ENCODE measurements at places on chromosomes 6 and 20. TPM values are rescaled to one million over a fixed set of nuclear protein-coding genes. Genes with fewer than 3 reads are reported as not detected.

GRCh38 chr20:60381643-60382400 is 423.6 kb downstream of the CDH26 start:
- DNase-seq = no peak

- DNase-seq = no peak
Measured at GRCh38 chr20:5608104-5608441, 142.1 kb upstream of the SHLD1 start.

DNA sequence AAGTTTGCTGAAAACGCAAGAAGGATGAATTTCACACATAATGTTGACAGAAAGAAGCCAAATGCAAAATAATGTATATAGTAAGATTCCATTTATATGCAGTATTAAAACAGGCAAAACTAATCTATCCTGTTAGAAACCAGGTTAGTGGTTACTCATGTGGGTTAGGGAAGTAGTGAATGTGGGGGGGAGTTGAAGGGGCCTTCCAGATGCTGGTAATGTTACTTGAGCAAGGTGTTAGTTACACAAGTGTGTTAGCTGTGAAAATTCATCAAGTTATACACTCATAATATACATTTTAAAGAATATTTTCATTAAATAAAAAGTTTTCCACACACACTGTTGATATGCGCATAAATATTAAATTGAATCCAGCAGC is 29.8 kb downstream of the USP45 start:
- no peak for DNase-seq

DNA sequence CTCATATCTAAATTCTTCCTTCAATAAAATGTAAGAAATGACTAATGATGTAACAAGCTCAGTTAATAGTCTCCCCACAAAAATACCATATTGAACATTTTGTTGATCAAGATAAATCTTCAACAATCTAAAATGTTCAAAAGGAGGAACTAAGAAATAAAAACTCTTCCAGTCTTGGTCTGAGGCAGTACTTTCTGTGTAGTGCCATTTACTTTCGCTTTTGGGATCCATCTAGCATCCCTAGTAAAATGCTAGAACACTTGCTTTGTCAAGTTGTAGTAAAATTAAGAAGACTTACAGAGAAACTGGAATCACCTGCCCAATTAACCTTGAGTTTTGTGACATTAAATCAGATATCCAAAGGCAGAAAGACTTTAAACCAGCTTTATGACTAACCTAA is 246.4 kb downstream of the KHDRBS2 start:
- no peak for DNase-seq

GRCh38 chr6:140070846-140071473 is 696.5 kb upstream of the CITED2 start:
- peak; percentile 26 for DNase-seq

- peak; percentile 60 for DNase-seq
Measured at GRCh38 chr20:57396984-57397692, 5.9 kb downstream of the RBM38 start.

- peak; percentile 24 for DNase-seq
Measured at GRCh38 chr6:142871910-142872331, 73.1 kb downstream of the HIVEP2 start.

DNA sequence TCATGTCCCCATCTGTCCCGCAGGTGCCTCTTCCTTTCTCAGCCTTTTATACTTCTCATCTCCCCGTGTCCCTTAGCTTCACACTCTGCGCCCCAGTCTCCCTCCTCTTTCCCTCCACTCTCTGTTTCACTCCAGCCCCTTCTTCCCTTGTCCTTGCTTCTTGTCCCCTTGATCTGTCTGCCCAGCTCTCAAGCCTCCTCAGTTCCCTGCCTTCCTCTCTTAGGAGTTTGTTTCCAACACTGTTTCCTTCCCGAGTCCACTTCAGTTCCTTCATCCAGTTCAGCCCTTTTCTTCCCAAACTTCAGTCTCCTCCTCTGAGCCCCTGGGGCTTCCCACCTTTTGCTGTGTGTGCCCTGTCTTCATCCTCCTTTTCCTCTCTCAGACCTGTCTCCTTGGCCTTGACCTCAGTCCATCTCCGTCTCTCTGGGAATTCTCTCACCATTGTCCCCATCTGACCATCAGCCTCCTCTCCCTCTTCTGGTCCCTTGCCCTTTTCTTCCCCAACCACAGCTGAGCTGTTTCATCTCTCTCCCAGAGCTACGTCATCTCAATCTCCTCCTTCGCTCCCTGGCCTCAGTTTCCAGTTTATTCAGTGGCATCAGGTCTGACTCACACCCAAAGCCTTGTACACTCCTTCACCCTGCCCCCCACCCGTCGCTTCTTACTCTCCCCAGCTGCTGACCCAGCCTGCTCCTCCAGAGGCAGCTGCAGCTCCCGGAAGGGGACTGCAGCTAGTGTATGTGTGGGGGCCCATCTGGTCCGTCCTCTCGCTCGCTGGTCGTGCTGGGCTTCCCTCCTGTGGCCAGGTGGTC is 2.7 kb upstream of the DDR1 start:
- no peak for DNase-seq

- no peak for DNase-seq
Measured at GRCh38 chr6:149459761-149460160, 25.1 kb downstream of the ZC3H12D start.

DNA sequence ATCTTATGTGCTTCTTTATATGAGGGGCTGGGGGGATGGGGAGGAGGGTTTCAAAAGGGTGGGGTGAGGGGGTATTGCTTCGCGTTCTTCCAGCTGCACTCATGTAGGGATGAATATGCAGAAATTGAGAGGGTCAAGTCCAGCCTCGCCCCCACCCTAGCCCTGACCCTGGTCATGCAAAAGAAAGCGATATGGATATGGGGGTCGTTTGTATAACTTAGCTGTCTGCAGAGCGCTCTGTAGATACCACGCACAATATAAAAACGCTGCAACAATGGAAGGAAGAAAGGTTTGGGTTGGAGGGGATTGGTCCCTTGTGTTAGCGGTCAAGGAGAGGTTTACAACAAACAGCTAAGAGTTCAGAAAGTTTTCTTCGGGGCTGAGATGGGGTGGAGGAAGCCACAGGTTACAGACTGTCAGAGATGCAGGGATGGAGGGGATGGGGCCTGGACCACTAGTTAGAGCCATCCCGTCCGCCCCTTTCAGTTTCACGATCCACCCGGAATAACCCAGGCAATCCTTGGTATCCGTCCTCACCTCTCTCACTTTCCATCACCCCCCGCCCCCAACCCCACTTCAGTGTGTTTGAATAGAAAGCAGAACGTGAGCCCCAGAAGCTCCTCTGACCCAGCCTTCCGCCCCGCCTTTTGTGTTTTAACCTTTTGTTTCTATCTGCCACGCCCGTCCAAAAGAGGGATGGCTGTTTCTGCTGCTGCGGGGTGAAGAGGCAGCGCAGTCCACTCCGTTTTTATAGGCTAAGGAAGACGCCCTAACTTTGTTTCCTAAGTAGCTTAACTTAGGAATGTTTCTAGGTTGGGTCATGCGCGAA is 73.5 kb downstream of the SOX4 start:
- DNase-seq = no peak

GRCh38 chr20:47802226-47802920 is 17.1 kb upstream of the SULF2 start:
- DNase-seq = no peak

- DNase-seq = no peak
Measured at GRCh38 chr6:145427232-145427631, 308.1 kb downstream of the EPM2A start.

- no peak for DNase-seq
Measured at GRCh38 chr6:50649086-50649485, 64.2 kb upstream of the TFAP2D start.

GRCh38 chr6:169702840-169703246 is 917 bp downstream of the C6orf120 start:
- DNase-seq = no peak

GRCh38 chr6:159862103-159862502 is 28.7 kb upstream of the MAS1 start:
- DNase-seq = no peak

GRCh38 chr6:89034586-89035251 is 45.8 kb upstream of the PNRC1 start:
- peak; percentile 76 for DNase-seq

- DNase-seq = peak; percentile 84
Measured at GRCh38 chr20:62136283-62137091, 6.7 kb downstream of the PSMA7 start.

DNA sequence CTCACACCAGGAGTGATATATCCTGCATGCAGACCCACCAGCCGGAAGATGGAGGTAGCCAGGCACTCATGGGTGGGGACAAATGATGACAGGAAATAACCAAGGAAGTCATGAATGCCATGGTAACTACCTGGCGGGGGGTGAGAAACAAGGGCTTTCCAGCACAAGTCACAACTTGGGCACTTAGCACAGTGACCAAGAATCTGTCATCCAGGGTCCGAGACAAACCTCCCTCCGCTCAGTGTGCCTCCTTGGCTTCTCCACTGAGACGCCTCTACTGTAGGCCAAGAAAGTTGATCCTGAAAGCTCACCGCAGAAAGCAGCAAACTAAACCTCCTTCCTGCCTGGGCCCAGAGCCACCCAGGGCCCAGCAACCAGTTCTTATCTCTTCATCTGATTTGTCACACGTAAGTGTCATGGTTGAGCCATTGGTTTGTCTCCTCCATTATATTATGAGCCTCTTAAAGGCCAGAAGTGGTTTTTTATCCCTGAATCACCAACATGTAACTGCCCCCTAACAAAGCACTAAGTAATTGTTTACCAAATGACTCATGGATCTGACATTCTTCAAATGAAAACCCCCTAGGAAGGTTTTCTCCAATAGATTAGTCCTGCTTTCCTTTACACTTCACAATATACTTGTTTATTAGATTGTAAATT is 84.3 kb upstream of the TAB2 start:
- no peak for DNase-seq

DNA sequence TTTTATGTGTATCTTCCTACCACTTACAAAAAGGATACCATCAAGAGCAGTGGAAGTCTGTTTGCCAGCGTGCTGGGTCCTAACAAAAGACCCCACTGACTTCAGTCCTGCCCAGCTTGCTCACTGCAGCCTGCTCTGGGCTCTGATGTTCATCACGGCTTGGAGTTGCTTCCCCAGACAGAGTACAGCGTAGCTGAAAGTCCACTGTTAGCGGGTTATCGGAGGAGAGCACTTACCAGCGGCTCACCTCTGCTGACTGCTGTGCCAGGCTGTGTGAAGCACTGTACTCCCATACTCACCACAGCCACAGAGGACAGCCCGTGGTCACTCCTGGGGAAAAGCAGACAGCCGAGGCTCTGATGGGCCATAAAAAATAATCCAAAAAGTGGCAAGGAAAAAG is 40.2 kb downstream of the CTCFL start:
- DNase-seq = no peak

GRCh38 chr6:139030228-139030963 is 1.9 kb downstream of the ABRACL start:
- no peak for DNase-seq

GRCh38 chr20:19453410-19453809 is 241.0 kb downstream of the SLC24A3 start:
- DNase-seq = no peak

GRCh38 chr20:34312024-34312460 is 8.9 kb upstream of the AHCY start:
- no peak for DNase-seq

NFS1 gene
- 117 TPM for total RNA-seq

KCNK16 gene
- not detected for total RNA-seq

NOX3 gene
- total RNA-seq = not detected

CLVS2 gene
- total RNA-seq = 1.5 TPM

FITM2 gene
- total RNA-seq = 24.2 TPM

TAB2 gene
- 31.4 TPM for total RNA-seq

NKX2-2 gene
- not detected for total RNA-seq

NKX2-4 gene
- not detected for total RNA-seq

All from adrenal gland (tissue), 19 donors.